ENCODE measurements at places on chromosomes 3 and 15. TPM values are rescaled to one million over a fixed set of nuclear protein-coding genes. Genes with fewer than 3 reads are reported as not detected.

DNA sequence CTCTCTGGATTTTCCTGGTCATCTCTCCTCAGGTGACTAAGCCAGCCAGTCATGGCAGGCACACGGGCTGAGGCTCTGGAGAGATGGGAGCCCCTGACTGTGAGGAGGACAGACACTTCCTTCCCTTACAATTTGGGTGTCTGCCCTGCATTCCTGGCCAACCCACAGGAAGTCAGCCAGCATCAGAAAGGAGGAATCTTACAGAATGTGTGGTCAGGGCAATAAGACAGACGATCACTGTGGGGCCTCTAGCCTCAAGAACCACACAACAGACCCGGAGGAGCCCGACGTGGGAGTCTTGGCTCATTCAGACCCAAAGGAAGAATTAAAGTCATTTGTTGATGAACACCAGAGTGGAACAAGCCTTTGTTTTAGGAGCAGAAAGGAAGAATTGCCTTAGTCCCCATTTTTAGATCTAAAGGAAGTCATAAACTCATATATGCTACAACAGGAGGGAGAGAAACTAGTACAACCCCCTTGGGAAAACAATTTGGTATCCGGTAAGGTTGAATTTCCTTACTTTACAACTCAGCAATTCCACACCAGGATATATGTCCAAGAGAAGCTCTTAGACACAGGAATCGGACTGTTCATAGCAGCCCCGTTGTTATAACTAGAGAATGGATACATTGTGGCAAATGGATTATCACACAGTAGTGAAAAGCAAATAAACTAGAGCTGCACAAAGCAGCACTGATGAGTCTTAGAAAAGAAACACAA lies 62.2 kb downstream of the ABTB1 start:
- no peak for DNase-seq

Gene FETUB
- not detected for total RNA-seq

- DNase-seq = no peak
Measured at GRCh38 chr15:32838338-32838737, 120.5 kb downstream of the GREM1 start.

Gene ZNF385D
- total RNA-seq = 0.47 TPM

Gene PRSS50
- total RNA-seq = 1.9 TPM

Gene C3orf70
- 5.8 TPM for total RNA-seq

DNA sequence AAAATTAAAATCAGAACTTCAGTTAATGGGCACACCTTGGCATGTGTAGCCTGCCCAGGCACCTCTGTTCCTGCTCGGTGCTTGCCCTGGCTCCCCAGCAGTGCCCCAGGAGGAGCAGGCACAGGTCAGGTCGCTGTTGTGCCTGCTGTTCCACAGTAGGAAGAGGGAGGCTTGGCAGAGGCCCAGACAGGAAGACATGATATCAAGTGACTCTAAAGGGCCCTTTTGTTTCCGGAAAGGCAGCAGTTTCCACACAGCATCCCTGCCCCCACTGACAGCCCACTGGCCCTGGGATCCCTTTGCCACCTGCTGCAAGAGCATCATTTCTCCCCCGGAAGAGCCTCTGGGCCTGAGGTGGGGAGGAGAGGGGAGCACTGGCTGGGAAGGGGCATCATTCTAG lies 40.5 kb upstream of the HES1 start:
- no peak for DNase-seq

DNA sequence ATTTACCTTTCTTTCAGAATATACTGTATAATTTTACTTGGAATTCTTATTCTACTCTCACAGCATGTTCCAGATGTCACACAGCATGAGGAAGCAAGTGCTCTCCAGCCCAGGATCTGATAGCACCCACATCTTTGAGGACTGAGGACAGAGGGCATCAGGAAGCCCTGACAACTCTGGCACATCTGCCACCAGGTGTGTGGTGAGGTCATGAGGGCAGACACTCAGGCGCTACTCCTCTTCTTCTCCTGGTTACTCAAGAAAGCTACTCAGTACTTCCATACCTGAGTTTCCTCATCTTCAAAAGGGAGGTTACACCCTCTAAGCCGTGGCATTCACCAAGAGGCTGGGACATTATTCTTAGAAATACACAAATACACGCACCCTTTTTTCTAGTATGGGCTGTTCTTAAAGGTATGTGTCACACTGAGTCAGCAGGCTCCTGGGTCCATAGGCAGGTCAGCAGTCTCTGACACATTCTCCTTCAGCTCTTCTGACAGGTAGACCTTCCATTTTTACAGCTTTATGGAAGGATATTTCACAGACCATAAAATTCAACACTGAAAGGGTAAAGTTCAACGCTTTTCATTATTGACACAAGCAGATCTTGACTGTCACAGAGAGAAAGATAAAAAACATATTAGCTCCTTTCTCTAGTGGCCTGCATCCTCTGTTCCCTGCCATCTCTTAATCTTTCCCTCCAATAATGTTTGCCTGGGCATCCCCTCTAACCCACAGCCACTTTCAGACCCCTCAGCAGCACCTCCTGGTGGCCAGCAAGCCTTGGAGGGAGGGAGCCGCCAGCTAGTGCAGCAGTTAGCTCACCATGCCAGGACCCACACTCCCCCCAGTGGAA lies 103.2 kb upstream of the TJP1 start:
- peak; percentile 66 for DNase-seq

- peak; percentile 41 for DNase-seq
Measured at GRCh38 chr3:10867384-10867783, 51.4 kb downstream of the SLC6A11 start.

GRCh38 chr3:16311960-16312451 lies 47.0 kb downstream of the OXNAD1 start:
- no peak for DNase-seq

Gene GP5
- total RNA-seq = 0.18 TPM

Gene SLC25A26
- total RNA-seq = 16.8 TPM

DNA sequence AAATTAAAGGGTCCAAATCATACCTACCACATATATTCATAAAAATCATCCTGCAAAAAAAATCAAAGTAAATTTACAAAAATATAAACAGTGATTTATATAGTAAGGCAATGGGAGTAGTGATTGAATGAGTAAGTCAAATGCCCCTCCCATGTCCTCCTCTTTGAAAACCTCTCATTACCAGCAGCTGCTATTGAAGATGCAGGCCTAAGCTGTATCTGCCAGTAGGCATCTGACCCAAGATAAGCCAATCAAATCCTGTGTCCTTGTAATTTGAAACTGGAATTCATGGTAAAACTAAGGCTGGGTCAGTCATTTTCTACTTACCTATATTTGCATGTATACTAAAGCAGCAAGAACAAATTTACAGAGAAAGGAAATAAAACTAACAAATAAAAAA lies 60.4 kb upstream of the POU1F1 start:
- no peak for DNase-seq

GRCh38 chr3:170634663-170635384 lies 48.9 kb upstream of the SLC7A14 start:
- no peak for DNase-seq

GRCh38 chr15:50881121-50882048 lies 27.1 kb upstream of the AP4E1 start:
- DNase-seq = no peak

Gene INTS14
- total RNA-seq = 62.6 TPM

Gene ATP13A5
- 0.29 TPM for total RNA-seq

DNA sequence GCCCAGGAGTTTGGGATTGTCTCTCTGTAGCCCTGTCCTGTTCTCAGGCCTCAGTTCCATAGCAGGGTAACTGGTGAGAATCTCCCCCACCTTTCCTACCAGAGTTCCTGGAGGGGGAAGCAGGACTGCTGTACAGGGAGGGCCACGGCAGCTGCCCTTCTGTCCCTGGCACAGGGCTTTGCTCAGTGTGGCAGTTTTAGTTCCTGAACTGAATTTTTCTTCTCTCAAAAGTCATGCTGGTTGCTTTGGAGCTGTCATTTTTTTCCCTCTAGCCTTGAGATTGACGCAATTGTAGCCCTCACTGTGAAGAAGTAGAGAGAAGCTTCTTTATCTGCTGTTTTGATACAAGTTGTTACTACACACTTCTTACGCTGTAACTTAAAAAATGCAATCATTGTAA lies 55.5 kb downstream of the TPRG1 start:
- DNase-seq = no peak

Gene LTK
- total RNA-seq = 0.55 TPM
